NCI-H1092 treated with DMSO at 0.1 percent for 48 hours (cell line): ENCODE measurements at places on chromosomes 4 and X.

DNA sequence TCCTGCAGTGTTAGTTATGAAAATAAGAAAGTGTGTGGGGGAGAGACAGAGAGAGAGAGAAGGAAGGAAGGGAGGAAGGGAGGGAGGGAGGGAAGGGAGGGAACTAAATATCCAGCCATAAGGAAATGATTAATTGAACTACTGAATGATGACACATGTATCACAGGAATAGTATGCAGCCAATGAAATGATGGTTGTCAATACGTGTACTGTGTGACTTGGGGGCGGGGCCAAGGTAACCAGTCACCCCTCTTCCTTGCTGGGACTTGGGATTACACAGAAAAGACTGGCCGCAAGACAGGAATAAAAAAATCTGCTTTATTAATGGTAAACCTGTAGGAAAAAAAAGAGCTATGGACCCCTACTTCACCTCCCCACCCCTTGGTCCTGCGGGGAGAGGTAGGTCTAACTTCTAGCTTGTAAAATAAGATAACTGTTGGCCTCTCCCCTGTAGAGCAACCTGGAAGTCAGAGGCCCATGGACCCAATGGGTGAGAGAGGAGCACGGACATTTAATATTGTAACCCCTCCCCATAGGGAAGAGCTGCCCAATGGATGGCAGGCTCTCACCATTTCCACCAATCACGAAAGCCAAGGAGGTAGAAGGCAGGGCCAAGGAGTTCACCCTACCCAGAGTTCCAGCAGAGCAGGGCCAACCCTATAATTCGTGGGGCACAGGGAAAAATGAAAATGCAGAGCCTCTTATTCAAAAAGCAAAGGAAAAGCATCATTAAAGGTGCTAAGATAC lies 7.4 kb downstream of the PPP2R2C start:
- no peak for DNase-seq

GRCh38 chr4:85751866-85752265 lies 276.9 kb downstream of the ARHGAP24 start:
- no peak for DNase-seq

GRCh38 chrX:108131471-108131870 lies 39.9 kb downstream of the ATG4A start:
- no peak for DNase-seq

DNA sequence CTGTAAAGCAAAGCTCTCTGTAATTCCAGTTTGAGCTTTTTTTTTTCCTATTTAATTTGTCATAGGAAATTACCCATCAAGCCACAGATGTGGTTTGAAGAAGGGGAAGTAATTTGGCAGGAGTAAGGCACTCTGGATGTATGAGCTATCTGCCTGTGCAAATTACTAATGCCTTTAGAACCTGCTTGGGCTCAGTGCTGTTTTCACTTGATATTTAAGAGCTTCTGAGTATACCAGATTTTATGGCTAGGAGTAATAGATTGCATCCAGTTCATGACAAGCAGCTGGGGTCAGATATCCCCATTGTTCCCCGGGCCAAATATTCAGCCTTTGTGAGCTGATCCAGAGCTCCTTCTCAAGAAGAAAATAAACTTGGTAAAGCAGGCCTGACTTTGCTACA lies 89.1 kb downstream of the DCAF8L2 start:
- no peak for DNase-seq

GRCh38 chrX:42495139-42495538 lies 282.8 kb downstream of the PPP1R2C start:
- peak; percentile 1 for DNase-seq

- DNase-seq: no peak
Measured at GRCh38 chrX:15751155-15751819, 13.2 kb downstream of the CA5B start.

- DNase-seq: no peak
Measured at GRCh38 chr4:140903522-140904475, 147.6 kb upstream of the TBC1D9 start.

DNA sequence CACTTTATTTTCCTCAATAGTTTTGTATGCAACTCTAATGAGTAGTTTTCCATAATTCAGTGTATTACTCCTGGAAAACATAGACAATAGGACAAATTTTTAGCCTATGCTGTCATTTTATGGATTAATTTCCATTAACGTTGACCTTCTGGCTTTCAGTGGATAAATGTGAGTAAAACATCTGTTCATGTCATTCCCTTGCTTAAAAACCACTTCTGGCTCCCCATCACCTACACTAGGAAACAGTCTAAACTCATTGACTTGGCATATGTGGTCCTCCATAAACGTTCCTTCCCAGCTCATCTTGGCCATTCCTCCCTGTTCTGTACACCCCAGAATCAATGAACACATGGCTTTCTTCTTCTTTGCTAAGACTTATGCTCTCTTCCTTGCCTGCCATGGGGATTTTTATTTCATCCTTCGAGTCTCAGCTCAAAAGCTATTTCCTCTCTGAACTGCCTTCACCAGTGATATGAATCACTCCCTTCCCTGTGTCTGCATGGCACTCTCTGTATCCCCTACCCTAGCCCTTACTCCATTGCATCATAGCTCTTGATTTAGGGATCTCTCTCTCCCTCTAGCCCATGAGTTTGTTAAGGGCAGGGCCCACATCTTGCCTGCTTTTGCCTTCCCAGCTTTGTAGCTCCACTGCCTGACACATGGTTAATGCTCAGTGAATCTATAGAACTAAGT lies 34.8 kb downstream of the DOCK11 start:
- no peak for DNase-seq

GRCh38 chr4:152100379-152101201 lies 339.8 kb upstream of the GATB start:
- no peak for DNase-seq
